ENCODE measurements at places on chromosomes 6 and 20.

DNA sequence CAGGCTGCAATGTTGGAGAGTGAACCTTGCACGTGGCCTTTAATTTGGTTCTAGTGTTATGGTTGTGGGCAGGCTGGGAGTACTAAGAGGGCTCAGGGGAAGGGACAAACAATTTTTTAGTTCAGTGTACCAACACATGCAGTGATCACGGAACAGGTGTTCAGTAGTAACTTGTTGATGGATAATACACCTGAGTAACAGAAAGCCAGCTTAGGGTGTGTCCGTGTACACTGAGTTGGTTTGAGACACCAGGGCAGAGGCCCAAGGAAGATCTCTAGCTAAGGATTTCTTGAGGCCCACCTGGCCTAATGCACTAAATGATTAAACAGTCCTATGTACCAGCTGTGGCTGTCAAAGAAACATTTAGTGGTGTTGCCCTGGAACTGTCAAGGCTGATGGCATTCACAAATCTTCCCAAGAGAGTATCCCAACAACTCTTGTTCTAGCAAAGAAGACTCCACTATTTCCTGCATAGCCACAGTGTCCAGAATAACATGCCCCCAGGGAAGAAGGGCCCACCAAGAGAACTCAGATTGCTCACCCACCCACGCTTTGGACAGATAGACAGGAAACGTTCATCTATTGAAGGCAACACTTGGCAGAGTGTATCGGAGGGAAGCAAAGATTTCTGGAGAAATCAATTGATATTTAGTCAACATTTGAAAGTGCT is 60.0 kb downstream of the CD83 start:
- DNase-seq, result no peak
- H3K27me3 ChIP-seq, result no peaks in the 10 kb centered on the region
- H3K4me3 ChIP-seq, result no peak overlapping the region
- no peak overlapping the region for H3K27ac ChIP-seq
- H3K36me3 ChIP-seq, result no peaks in the 10 kb centered on the region

- H3K36me3 ChIP-seq, result no peaks in the 10 kb centered on the region
- H3K4me1 ChIP-seq, result no peaks in the 10 kb centered on the region
- no peak for DNase-seq
Observed at GRCh38 chr6:45927421-45928320, 88.0 kb downstream of the CLIC5 start.

- no peaks in the 10 kb centered on the region for H3K4me1 ChIP-seq
- no peak overlapping the region for H3K4me3 ChIP-seq
- H3K27ac ChIP-seq, result no peak overlapping the region
- no peak for DNase-seq
- peaks cover 4% of the 10 kb centered on the region for H3K36me3 ChIP-seq
Observed at GRCh38 chr6:142380626-142381025, 78.8 kb downstream of the ADGRG6 start.

DNA sequence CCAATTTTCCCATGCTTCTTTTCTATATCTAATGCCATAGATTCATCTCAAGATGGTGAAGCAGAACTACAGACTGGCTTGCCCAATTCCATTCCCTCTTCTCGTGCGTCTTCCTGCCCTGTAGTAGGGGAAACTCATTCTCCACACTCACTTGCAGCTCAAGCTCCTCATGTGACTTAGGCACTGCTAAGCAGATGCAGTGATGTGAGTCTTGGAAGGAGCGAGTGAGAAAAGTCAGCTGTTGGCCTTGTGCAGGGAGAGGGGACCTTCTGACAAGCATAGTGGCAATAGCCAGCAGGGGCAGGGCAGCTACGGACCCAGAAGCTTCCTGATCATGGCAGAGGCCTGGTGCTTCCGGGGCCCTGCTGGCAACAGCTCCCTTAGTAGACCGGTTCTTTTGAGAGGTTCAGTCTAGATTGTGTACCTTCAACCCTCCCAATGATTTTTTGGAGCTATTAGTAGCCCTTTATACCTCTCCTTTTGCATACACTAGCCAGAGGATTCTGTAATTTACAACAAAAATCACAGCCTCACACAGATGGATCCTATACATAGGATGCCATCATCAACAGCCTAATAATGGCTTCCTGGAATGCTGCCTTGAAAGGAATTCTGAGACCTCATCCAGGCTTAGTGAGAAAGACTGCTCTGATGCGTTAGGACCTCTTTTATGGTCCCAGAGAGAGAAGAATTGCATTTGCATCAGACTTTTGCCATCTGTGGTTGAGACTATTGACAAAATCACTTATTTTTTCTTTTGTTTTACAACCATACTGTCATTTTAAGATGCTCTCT is 121.5 kb upstream of the RIPOR2 start:
- no peak overlapping the region for H3K4me3 ChIP-seq
- no peaks in the 10 kb centered on the region for H3K27me3 ChIP-seq
- no peak for DNase-seq
- no peak overlapping the region for H3K27ac ChIP-seq
- H3K36me3 ChIP-seq, result no peaks in the 10 kb centered on the region
- H3K4me1 ChIP-seq, result peaks cover 10% of the 10 kb centered on the region

DNA sequence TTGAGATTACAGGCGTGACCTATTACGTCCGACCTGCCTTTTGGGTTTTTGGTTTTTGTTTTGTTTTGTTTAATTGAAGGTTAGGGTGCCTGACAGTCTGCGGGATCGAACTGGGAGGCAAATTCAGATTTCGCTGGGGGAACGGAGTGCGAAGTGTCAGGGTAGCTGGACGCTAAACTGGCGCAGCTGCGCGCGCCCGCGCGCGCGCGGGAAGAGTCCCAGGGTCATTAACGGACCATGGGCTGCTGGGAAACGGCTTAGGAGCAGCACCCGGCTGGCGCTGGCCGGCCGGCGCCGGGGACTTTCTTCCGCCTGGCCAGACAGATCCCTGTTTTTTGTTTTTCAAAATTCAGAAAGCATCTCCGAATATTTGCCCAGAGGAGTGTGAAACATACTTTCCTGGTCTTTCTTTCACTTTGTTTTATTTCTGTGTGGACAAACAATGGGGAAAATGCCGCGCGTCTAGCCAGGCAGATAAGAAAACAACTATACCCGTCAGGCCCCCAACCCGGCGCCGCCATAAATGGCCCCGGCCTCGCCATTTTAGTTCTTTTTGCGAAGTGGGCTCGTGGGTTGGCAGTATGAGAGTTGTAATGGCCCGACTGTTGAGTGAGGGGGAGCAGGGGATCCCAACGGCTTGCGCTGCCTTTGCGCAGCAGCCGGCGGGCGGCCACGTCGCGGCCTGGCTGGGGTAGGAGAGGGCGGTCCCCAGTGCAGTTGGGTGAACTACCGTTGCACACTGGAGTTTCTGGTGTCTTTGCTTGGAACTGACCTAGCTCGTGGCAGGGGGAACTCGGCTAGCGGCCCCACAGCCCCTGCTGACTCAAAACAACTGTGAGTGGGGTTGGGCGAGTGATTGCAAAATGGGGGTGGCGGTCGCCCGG is 7.1 kb downstream of the HSPA1B start:
- H3K4me3 ChIP-seq, result peak overlapping the region; percentile 79
- peak; percentile 91 for DNase-seq
- H3K27ac ChIP-seq, result peak overlapping the region; percentile 99

DNA sequence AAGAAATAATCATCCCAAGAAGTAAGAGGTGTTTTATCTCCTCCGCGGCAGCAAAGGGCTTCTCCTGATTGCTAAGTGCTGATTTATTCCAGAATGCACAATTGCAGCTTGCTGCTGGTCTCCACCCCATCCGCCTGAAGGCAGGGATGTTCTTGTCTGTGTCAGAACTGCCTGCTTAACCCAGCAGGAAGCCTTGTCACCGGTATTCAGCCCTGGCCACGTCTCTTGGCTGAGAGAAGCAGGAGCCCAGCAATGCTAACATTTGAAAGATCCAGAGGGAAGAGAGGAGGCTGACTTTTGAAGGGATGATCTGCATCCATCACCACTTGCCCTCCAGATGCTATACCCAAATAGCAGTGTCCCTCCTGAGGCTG is 4.2 kb downstream of the SCML4 start:
- H3K36me3 ChIP-seq, result no peaks in the 10 kb centered on the region
- no peak for DNase-seq
- no peaks in the 10 kb centered on the region for H3K4me1 ChIP-seq
- H3K4me3 ChIP-seq, result no peak overlapping the region

GRCh38 chr20:49405062-49405683 is 77.3 kb downstream of the KCNB1 start:
- H3K27me3 ChIP-seq, result no peaks in the 10 kb centered on the region
- H3K27ac ChIP-seq, result no peak overlapping the region
- H3K4me3 ChIP-seq, result no peak overlapping the region
- H3K4me1 ChIP-seq, result peaks cover 8% of the 10 kb centered on the region
- no peak for DNase-seq

GRCh38 chr20:42915081-42915480 is 274.6 kb downstream of the PTPRT start:
- H3K4me1 ChIP-seq, result no peaks in the 10 kb centered on the region
- no peak overlapping the region for H3K4me3 ChIP-seq
- no peaks in the 10 kb centered on the region for H3K27me3 ChIP-seq
- no peak for DNase-seq

DNA sequence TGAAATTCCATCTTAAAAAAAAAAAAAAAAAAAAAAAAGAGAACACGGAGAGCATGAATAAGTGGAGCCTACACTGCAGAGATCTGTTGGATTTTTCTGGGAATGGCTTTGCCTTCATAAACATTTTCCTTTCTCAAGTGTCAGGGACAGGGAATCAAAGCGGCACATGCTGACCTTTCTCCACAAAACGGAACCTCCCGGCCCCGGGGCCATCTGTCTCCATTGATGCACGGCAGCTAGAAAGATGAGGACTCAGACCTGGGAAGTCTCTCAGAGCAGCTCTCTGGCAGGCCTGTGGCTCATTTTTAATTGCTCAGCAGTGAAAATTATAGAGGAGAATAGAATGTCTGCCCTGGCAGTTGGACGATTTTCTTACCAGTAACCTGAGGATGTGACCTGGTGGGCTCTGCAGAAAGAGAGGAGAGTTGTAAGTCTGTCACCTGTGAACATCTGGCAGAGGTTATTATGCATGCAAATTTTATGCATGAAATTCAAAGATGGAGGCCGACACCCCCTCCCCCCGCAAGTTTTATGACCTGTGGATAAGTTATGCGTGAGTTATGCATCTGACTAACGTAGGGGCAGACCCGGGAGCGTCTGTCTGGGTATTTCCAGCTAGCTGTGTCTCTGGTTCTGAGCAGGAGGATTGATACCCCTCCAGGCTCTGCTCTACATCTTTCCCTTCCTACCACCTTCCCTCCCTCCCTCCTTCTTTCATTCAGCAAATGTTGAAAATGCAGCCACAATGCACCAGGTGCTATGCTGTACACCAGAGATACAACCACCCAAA is 352.5 kb downstream of the CDH26 start:
- H3K27ac ChIP-seq, result no peak overlapping the region
- H3K4me3 ChIP-seq, result no peak overlapping the region
- H3K4me1 ChIP-seq, result no peaks in the 10 kb centered on the region
- H3K27me3 ChIP-seq, result no peaks in the 10 kb centered on the region
- H3K36me3 ChIP-seq, result no peaks in the 10 kb centered on the region

DNA sequence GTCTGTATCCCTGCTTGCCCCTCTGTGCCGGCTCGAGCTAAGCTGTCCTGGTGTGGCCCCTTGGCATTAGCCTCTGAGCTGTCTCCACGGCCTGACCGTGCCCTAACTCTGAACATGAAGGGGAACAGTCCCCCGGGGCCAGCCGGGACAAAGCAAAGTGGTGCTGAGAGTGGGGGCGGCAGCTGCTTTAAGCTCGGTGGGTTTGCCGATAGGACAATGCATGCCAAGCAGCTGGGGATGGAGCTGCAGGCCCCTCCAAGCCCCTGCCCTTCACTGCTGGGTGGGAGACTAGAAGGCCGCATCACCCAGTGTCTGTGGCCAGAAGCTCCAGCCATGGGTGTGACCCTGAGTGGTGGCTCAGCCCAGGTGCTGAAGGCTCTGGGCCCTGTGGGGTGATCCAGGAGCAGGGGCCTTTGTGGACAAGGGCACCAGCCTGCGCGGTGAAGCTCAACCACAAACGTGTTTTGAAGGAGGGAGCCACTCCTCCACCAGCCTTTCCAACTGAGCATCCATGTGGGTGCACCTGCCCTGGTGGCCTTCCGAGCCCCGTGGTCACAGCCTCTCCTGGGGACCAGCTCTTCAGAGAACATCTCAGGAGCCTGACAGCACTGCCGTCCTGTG is 242.5 kb downstream of the ERMARD start:
- no peak for DNase-seq
- no peaks in the 10 kb centered on the region for H3K4me1 ChIP-seq
- H3K4me3 ChIP-seq, result no peak overlapping the region
- no peak overlapping the region for H3K27ac ChIP-seq

DNA sequence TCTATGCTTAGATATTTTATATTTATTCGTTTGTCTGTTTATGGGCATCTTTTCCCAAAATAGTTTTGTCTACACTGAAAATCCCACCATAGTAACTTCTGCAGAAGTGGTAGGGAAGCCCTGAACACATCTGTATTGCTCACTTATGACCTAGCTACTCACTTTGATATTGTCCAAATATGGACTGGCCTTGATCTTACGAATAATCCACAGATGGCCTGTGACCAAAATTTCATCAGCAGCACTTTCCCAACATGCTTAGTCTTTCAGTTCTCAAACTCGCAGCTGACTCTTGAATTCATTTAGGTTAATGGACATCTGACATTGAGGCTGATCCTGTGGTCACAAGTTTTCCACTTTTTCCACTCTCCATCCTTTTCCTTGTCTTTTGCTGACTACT is 80.8 kb upstream of the BEND3 start:
- no peaks in the 10 kb centered on the region for H3K27me3 ChIP-seq
- H3K27ac ChIP-seq, result no peak overlapping the region
- H3K4me1 ChIP-seq, result no peaks in the 10 kb centered on the region
- no peaks in the 10 kb centered on the region for H3K36me3 ChIP-seq
- no peak for DNase-seq

- H3K27me3 ChIP-seq, result no peaks in the 10 kb centered on the region
- DNase-seq, result no peak
- H3K36me3 ChIP-seq, result no peaks in the 10 kb centered on the region
- no peak overlapping the region for H3K27ac ChIP-seq
Observed at GRCh38 chr6:10315034-10315433, 99.8 kb downstream of the TFAP2A start.

DNA sequence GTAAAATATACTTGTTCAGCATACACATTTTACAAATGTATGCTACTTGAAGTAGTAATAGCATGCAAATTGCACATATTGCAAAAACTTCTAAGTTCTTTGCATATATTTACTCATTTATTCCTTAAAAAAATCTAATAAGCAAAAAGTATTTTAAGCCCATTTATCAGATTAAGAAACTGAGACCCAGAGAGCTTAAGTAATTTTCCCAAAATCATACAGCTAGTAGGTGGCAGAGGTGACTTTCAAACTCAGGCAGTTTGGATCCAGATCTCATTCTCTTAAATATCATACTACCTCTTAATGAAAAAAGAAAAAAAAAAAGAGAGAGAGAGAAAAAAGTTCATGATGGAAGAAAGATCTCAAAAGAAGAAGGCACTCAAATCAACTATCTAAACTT is 157.9 kb downstream of the RPS12 start:
- H3K36me3 ChIP-seq, result no peaks in the 10 kb centered on the region
- no peak for DNase-seq
